ENCODE measurements at places on chromosomes 6 and 20.

DNA sequence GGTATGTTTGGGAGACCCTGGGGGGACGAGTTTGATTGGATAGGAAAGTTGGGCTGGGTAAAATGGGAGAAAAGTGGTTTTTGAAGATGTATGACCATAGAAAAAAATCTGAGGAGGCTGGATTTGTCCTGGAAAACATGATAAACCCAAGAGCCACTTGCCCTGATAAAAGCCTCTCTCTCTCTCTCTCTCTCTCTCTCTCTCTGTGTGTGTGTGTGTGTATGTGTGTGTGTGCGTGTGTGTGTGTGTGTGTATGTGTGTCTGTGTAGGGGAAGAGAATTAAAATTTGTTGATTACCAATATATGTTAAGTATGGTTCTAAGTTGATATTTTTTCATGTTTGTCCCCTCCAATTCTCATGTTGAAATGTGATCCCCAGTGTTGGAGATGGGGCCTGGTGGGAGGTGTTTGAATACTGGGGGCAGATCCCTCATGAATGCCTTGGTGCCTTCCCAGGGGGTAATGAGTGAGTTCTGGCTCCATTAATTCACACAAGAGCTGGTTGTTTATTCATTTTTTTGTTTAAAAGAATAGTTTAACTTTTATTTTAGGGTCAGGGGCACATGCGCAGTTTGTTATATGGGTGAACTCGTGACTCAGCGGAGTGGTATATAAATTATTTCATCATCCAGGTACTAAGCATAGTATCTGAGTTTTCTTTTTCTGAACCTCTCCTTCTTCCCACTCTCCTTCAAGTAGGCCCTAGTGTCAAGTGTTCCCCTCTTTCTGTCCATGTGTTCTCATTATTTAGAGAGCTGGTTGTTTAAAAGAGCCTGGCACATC is 208.8 kb downstream of the TFAP2B start:
- no peak for DNase-seq

- no peak for DNase-seq
Measured at GRCh38 chr6:121677571-121677970, 242.1 kb downstream of the GJA1 start.

- no peak for DNase-seq
Measured at GRCh38 chr20:13953227-13953626, 37.2 kb downstream of the SEL1L2 start.

DNA sequence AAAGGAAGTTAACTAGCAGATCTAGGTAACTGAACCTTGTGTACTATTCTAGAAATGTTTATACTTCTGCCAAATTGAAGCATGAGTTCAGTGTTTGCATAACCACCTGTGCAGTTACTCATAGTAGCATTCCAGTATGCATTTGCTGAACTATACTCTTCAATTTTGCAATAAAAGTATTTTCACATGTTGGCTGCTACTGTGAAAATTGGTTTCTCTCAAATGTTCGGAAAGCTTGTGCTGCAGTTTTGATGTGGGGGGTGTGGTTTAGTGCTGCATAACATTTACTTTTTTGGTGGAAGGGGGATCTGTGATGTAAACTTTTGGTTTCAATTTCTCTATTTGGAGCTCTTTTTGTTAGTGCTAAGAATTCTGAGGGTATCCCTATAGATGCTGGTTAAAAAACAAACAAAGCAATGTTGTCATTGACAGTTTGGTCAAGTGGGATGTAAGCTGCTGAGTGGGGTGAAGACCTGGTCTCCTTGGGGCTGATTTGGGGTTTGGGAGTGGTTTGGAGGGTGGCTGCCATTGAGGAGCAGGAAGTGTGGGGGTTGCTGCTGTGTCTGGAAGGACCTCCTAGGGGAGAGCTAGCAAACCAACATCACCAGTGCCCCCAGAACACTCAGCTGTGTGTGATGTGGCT is 87.8 kb downstream of the CARMIL1 start:
- DNase-seq = no peak

GRCh38 chr20:23228912-23229311 is 121.7 kb upstream of the NXT1 start:
- no peak for DNase-seq

DNA sequence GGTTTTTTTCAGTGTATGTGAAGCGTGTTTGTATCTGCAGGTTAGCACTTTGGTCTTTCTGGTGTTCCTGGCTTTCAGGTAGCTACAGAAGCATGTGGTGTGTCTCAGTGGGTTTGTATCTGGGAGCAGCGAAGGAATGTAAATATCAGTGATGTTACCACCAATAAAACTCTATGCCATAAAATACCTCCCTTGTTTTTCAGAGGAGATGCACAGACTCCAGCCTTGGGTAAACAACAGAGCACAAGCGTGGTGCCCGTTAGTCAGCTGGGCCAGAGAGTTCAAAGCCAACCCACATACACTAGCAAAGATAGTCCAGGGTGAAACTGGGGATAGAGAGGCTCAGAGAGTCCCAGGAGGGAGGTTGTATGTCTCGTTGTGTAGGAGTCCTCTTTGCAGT is 393.8 kb downstream of the SMOC2 start:
- DNase-seq = no peak

DNA sequence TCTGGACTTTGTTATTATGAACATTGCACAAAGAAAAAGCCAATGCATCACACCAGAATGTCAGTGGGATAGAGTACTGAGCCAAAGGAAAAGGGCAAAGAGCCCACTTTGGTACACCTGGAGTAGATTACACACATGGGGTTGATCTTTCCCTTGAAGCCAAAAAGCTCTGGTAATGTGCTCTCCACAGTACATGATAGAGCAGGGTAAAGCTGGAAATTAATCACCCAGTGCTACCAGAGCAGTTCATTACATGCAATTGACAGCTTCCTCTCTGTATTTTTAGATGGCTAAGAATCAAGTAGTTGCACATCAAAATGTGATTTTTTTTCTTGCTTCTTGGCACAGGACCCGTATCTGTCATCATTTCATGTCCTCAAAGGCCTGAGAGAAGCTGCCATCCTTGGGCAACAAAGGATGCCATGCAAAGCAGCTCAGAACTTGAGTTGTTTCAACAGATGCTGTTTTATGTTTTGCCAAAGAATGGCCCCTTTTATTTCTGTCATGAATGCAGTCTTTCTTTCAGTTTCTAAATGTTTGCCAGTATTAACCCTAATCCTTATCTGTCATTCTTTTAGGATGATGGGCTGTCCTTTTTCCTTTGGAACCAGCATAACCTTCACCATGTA is 88.1 kb downstream of the HDGFL1 start:
- DNase-seq = no peak

DNA sequence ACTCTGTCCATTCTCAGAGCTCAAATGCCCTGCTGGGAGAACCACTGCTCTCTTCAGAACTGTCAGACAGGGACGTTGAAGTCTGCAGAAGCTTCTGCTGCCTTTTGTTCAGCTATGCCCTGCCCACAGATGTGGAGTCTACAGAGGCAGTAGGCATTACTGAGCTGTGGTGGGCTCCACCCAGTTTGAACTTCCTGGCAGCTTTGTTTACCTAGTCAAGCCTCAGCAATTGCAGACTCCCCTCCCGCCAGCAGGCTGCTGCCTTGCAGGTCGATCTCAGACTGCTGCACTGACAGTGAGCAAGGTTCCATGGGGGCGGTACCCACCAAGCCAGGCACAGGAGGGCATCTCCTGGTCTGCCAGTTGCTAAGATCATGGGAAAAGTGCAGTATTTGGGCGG is 21.8 kb upstream of the UFL1 start:
- DNase-seq = no peak

- no peak for DNase-seq
Measured at GRCh38 chr6:35411066-35411465, 41.1 kb upstream of the FANCE start.

DNA sequence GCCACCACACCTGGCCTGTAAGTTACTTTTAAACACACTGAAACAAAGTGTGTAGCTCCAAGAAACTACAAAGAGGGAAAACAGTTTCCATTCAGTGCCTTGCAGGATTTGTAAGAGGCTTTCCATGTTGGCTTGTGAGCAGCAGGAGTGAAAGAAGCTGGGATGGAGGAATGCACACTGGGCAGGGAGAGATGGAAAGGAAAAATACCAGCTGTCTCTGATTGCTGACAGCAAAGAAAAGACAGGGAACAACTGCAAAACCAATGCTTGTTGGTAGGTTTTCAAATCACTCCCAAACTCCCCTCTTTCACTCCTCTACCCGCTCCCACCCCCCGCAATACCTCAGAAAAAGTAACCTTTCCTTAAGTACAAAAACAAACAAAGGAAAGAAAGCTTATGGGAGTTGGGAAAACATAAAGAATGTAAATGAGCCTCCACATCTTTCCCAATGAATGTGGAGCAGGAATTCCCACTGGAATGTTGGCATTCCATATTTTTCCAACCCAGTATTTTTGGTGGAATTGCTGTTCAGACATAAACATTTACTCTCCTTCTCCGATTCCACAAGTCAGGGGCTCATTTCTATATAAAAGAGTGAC is 166.1 kb downstream of the THBS2 start:
- DNase-seq = no peak

DNA sequence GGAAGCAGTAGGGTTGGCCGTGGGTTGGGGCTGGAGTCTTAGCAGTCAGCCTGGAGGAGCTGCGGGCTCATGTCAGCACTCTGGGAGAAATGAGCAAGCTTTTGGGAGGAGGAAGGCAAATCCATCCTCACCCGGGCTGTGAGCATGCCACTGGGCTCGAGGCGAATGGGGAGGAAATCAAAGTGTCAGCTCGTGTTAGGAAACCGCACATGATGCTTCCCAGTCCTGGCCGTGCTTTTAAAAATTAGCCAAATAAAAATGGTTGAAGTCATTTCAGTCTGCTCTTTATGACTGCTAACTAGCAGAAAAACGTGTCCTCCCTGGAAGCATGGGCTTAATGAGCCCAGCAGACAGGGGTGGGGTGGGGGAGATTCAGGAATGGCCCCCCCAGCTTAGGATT is 98.1 kb downstream of the NFATC2 start:
- no peak for DNase-seq

- DNase-seq = no peak
Measured at GRCh38 chr6:158332237-158332636, 20.0 kb downstream of the TULP4 start.

DNA sequence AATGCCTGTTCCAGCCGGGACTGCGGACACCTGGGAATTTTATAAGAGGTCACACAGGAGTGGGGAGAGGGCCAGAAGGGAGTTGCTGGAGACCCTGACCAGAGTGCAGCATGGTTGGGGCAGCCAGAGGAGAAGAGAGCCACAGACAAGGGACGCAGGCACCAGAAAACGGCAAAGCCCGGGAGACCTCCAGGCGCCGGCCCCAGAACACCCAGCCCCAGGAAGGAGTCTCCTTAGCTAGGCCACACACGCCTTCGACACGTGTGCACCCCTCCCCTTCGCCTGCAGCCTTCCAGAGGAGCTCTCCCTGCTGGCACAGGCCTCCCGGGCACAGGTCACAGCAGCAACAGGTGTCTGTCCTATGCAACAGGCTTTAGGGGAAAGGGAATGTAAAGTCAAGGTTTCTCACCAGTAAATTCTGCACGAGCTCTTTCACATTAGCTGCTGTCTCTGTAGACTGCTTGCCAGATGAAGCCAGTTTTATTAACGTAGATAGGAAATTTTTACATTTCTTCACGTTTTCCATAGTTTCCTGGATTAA is 57.0 kb downstream of the TAF4 start:
- DNase-seq = no peak

DNA sequence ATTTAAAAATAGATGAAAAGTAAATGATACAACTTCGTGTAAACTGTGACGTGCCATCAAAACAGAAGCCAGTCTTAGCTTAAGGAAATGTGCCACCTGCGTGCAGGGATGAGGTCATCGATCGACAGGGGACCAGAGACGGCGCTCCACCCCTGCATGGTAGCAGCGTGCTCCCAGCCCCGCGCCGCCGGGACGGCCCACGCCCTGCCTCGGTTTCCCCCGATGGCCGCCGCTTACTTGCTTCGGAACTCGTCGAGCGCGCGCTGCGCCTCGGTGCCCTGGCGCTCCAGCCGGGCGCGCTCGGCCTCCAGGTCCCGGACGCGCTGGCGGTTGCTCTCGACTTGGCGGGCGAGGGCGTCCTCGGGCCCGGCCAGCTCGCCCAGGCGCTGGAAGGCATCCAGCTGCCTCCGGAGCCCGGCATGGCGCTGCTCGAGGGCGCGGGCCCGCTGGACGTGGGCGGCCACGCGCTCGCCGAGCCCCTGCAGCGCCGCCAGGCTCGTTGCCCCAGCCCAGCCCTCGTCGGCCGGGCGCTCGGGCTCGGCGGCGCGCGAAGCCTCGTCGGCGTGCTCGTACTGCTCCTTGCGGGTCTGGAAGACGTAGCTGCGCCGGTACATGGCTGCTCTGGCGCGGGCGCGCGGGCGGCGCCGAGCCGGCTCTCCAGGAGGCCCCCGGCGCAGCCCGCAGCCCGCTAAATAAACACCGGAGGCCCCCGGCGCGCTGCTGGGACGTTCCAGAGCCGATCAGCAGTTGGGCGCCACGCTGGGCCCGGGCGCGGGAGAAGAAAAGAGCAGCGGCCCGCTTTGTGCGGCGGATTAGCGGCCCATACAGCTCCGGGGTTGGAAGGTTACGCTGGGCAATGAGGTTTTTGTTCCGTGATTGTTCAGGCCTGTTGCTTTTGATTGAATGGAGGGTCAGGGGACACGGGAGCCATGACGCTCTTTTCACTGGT is at the start of gene BFSP1:
TSS of gene BFSP1 (minus strand) at position 664 of the 949 bp plus-strand sequence. CDS start at position 614, 50 bp downstream.
- DNase-seq = peak; percentile 69

GRCh38 chr6:34806738-34807453 is 15.0 kb downstream of the BLTP3A start:
- DNase-seq = no peak

- DNase-seq = no peak
Measured at GRCh38 chr6:156807028-156807427, 29.9 kb downstream of the ARID1B start.

- DNase-seq = no peak
Measured at GRCh38 chr6:13979284-13980171, 54.8 kb downstream of the RNF182 start.

GRCh38 chr20:36385503-36385902 is 79.4 kb downstream of the DLGAP4 start:
- no peak for DNase-seq
